OCI-M1 (cell line): ENCODE measurements at places on chromosomes 2 and 18.
A peak's percentile ranks its signal among the peaks of the same experiment; 100 is the strongest.

GRCh38 chr2:58416696-58417095 lies 175.6 kb upstream of the FANCL start:
- no peak for DNase-seq

- peak; percentile 40 for DNase-seq
Measured at GRCh38 chr18:34648269-34648985, 61.7 kb upstream of the DTNA start.

GRCh38 chr2:61090386-61090921 lies 24.8 kb downstream of the SANBR start:
- no peak for DNase-seq

GRCh38 chr18:10552226-10552625 lies 26.4 kb downstream of the NAPG start:
- DNase-seq = no peak

GRCh38 chr2:176096986-176097819 lies 2.4 kb upstream of the HOXD12 start:
- peak; percentile 94 for DNase-seq

GRCh38 chr18:64566456-64566855 lies 417.6 kb upstream of the LINC00305 start:
- DNase-seq = no peak

DNA sequence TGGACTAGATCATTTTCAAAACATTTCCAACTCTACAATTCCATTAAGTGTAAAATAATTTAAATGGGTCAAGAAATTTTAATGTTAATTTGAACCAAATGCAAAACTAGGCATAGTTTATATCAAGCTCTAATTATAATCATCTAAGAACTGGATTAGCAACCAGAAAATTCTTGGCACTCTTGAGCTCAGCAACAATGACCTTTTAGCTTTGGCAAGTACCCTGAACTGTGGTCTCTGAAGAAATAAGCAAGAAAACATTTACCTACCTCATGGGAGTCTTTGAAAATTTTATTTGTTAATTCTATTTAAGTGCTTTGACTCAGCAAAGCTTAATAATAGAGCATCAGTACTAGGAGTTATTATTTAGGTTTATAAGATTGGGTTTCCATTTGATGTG lies 313.2 kb downstream of the SATB2 start:
- no peak for DNase-seq

DNA sequence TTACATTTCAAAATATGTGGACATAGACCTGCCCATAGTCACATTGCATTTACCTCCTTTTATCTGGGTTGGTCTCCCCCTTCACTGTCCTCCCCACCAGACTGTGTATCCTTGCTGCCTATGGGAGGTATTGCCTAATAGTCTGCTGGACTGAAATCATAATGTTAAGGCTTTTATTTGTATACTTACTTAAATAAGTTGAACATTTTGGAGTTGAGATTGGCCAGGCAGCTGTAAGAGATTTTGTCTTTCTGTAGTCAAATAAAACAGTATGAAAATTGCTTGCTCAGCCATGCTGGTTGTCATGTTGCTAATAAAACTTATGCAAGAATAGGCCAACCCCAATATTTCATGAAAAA lies 280.9 kb downstream of the PTPRM start:
- no peak for DNase-seq

GRCh38 chr18:65791719-65792118 lies 40.9 kb downstream of the CDH7 start:
- DNase-seq = no peak

DNA sequence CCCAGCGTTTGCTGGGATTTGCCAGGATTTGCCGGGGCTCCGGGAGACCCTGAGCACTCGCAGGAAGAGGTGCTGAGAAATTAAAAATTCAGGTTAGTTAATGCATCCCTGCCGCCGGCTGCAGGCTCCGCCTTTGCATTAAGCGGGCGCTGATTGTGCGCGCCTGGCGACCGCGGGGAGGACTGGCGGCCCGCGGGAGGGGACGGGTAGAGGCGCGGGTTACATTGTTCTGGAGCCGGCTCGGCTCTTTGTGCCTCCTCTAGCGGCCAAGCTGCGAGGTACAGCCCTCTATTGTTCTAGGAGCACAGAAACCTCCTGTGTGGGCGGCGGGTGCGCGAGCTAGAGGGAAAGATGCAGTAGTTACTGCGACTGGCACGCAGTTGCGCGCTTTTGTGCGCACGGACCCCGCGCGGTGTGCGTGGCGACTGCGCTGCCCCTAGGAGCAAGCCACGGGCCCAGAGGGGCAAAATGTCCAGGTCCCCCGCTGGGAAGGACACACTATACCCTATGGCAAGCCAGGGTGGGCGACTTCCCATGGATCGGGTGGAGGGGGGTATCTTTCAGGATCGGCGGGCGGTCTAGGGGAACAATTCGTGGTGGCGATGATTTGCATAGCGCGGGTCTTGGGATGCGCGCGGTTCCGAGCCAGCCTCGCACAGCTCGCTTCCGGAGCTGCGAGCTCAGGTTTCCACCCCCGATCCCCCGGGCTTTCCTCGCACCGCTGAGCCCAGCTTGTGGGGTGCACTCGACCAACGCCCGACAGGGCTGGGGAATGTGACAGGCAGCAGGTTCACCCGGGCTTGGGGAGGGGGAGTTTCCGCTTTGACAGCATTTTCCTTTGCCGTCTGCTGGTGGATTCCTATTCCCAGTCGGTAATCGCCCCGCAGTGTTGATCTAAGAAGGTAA lies 2.8 kb downstream of the ONECUT2 start:
- DNase-seq = peak; percentile 90

DNA sequence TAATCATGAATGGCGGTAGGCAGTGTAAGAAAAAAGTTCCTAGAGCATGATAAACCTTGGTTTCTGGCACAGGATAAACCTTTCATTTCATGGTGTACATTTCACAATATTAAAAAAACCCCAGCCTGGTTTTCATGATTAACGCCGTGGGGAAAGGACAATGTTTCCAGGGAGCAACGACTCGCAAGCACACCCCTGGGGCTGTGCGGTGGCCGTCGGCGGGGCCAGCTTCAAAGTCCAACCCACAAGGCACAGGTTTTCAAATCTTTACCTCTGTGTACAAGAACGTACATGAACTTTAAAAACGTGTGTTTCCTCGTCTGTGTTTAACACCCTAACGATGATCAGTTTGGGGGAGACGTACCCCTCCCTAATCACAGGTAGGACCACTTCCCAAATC lies 118.1 kb downstream of the NOL10 start:
- no peak for DNase-seq

DNA sequence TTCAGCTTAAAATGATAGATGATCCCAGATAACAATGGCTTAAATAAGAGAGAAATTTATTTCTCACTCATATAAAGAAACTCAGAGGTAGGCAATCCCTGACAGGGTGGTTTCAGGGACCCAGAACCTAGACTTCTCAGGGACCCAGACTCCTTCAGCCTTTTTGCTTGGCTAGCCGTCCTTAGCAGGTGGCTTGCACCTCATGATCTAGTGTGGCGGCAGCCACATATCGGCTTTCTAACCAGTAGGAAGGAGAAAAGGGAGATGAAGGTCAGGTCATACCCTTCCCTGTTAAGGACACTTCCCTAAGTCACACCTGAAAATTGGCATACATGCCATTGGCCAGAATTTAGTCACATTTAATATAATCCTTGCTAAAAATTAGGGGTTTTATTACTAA lies 18.4 kb downstream of the VSNL1 start:
- DNase-seq = no peak

- DNase-seq = peak; percentile 29
Measured at GRCh38 chr2:160870729-160871465, 289.3 kb upstream of the TANK start.

DNA sequence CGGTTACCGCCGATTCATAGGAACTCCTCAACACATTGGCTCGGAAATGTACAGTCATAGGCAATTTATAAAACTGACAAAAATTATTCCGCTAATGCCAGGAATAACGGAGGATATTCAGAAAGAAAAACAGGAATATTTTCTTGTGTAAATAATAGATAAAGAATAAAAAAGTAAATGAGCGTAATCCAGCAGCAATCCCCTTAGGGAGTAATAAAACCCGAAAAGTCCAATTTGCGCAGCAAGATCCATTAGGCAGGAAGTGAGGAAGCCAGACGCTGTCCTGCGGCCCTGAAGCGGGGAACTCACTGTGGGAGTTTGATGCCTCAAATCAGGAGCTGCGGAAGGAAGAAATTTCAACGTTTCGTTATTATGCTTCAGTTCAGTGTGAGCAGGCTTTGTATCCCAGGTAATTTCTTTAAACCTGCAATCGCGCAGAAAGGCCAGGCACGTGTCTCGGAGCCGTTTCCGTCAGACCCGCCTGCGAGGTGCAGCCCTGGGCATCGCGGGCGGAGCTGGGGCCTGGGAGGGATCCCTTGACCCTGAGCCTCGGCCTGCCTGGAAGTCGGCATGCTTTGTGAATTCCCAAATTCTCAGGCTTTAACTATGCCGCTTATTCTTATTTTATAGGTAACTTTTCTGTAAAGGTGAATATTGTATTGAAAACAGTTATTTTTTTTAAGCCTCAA lies 180.9 kb upstream of the ALKAL2 start:
- DNase-seq = no peak

GRCh38 chr2:19991895-19992294 lies 2.0 kb upstream of the WDR35 start:
- DNase-seq = no peak

DNA sequence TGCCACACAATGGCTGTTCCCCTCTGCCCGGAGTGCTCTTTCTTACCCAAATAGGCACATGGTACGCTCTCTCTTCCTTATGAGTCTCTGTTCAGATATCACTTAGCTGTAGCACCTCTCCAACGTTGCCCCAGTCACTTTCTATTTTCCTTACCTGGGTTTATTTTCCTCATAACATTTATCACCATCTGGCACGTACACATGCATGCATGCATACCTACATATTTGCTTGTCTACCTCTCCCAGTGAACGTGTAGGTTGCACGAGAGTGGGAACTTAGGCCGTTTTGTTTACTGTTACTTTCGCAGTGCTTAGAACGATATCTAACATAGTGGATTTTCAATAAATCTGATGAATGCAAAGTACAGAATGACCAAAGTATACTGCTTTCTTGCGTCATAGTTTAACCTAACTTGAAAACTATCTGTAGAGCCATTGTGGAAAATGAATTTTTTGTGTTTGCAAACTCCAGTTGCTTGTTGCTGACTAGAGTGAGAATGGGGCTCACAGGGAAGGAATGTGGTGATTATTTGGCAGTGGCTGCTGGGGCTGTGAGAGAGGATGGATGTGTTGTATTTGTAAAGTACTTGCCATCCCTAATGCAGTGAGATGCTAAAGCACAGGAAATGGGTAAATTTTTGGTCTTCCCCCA lies 47.1 kb downstream of the ACSL3 start:
- DNase-seq = no peak

DNA sequence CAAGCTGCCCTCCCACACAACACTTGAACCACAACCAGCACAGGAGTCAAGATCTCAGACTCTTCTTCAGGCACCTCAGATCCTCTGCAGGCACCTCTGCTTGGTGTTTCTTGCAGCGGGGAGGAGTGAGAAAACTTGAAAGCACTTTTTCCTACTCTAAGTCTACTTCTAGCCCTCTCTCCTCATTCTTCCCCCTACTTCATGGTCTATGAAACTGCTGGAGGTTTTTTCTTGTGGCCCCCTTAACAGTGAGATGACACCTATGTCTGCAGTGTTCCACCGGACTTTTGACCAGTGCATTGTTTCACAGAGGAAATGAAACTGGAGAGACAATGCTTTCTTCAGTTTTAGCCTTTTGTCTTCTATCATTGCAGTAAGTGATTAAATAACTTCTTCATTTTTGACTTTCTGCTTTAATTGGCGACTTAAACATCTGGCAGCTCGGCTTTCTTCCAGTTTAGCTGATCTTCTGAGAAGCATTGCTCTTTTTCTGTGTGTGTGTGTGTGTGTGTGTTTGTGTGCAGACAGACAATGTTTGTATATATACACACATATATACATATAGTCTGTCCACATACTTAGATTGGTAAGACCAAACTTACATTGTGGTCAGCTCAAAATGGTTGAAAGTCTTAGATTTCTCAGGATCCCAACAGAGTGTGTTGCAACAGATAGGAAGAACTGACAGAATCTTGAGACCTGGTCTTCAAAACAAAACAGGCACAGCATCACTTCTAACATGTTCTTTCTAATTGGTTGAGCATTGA lies 1474.0 kb upstream of the TMEFF2 start:
- peak; percentile 41 for DNase-seq

DNA sequence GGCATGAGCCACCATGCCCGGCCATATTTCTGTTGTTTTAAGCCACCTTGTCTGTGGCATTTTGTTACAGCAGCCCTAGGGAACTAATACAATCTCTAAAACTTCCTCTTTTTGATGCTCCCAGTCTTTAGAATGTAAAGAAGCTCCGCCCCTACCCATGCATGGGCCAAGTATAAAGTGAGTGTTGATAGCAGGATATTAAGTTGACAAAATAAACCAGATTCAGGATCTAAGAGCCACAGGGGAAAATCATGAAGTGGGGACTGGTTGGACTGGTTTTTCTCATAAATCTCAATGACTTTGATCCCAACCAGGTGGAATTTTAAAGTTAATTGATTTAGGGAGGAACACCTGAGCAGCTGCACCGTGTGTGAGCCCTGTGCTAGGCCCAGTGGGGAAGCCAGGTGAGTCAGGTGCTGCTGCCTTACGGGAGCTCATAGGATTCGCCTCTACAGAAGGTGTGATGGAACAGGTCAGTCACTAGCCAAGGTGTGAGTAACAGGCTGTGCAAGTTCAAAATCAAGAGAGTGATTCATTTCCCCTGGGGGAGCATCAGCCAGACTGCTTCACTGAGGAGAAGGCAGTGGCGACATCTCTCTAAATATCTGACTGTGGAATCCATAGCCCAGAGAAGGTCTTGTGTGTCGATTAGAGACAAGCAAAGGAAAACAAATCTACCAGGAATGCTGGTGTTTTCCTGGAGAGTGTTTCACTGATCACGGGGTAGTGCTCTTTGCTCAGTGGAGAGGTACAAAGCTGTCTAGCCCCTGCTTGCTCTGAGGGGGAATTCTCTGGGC lies 63.0 kb upstream of the MSH2 start:
- peak; percentile 83 for DNase-seq

GRCh38 chr18:49769047-49769728 lies 44.1 kb downstream of the ACAA2 start:
- no peak for DNase-seq

GRCh38 chr18:39911716-39912115 lies 2043.3 kb upstream of the PIK3C3 start:
- DNase-seq = no peak

- DNase-seq = no peak
Measured at GRCh38 chr2:126889496-126890135, 9.1 kb upstream of the TEX51 start.

DNA sequence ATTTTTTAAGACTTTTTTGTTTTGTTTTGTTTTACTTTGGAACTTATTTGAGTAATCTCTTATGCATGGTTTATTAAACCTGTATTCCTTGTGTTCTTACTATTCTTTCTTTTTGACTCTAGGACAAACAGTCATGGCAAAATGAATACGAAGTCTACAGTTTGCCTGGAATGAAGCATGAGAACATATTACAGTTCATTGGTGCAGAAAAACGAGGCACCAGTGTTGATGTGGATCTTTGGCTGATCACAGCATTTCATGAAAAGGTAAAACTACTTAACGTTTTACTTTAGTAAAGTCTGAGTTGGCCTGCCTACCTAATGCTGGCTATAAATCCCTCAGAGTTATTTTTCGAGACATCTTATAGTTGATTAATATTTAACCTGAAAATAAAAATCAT lies 72.3 kb downstream of the ACVR2A start:
- DNase-seq = peak; percentile 33

- DNase-seq = no peak
Measured at GRCh38 chr2:27781496-27781895, 10.0 kb downstream of the MRPL33 start.

GRCh38 chr2:227884511-227884947 lies 13.1 kb downstream of the DAW1 start:
- DNase-seq = peak; percentile 79
